ENCODE measurements at places on chromosomes 16 and 17.

- DNase-seq: no peak
These were observed 12.0 kb downstream of the MYL4 start for GRCh38 chr17:47221154-47221553.

GRCh38 chr17:34827008-34827407 lies 134.3 kb downstream of the CCT6B start:
- no peak for DNase-seq

DNA sequence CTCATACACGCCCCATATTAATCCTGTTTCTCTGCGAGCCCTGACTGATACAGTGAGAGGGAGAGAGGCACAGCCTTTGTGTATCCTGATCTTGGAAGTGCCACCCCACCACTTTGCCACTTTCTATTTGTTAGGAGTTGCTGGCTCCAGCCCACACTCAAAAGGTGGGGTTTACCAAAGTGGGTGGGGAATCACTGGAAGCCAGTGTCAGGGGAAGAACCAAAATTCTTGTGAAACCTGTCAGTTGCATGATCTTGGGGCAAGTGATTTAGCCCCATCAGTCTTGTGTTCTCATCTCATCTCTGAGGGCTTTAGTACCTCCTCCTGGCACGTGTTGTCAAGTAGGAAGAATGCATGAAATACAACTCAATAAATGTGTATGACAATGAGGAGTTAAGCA lies 119.5 kb downstream of the SOX9 start:
- no peak for DNase-seq

DNA sequence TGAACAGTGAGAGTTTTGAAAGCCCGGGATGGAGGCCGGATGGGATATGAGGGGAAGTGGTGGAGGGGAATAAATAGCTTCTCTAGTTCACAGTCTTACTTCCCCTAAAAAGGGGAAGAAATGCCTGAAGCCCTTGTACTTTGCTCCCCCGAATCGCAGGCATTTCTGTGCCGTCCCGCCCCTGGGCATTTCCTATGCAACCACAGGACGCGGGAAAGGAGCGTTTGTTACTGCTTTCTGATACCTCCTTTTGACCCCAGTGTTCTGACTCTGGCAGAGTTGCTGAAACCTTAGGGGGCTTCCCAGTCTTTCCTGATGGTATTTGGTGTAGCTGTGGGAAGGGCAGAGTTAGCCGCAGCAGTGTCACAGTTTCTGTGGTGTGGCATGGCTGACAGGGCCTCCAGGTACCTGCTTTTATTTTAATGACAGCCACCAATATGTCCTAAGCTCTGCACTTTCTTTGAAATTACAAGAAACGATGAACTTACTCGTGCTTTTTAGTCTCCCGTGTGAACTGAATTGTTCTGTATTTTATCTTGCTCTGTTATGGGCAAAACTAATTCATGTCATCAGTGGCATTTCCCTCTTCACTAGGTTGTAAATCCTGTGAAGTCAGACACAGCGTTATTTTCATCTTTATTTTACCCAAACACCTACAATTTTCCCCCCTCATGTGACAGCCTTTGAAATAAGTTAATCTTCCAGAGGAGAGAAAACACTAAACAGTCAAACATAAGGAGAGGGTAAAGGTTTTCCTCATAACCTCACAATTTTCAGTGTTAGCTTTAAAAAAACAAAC lies 27.1 kb downstream of the USP10 start:
- DNase-seq: no peak

- no peak for DNase-seq
These were observed 27.9 kb upstream of the NGFR start for GRCh38 chr17:49467175-49467574.

DNA sequence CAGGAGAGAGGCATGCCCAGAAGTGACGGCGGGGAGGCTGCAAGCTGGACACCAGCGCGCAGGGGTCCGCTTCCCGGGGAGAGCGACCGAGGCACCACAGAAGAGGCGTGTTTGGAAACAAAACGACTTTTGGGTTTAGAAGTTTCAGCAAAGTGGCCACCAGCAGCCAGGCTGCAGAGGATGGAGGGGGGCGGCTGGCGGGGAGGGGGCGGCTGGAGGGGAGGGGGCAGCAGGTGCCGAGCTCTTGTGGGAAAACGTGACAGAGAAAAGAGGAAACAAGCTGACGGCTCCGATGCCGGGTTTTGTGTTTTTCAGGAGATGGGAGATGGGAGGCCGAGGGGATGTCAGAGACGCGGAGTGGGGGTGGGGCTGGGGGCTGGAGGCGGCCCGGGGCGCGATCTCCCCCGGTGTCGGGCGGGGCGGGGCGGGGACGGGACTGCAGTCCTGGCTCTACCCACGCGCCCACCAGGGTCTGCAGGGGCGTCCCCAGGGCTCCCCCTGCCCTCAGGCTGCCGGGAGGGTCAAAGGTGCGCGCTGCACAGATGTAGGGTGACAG lies 32.1 kb upstream of the RPH3AL start:
- DNase-seq: no peak

DNA sequence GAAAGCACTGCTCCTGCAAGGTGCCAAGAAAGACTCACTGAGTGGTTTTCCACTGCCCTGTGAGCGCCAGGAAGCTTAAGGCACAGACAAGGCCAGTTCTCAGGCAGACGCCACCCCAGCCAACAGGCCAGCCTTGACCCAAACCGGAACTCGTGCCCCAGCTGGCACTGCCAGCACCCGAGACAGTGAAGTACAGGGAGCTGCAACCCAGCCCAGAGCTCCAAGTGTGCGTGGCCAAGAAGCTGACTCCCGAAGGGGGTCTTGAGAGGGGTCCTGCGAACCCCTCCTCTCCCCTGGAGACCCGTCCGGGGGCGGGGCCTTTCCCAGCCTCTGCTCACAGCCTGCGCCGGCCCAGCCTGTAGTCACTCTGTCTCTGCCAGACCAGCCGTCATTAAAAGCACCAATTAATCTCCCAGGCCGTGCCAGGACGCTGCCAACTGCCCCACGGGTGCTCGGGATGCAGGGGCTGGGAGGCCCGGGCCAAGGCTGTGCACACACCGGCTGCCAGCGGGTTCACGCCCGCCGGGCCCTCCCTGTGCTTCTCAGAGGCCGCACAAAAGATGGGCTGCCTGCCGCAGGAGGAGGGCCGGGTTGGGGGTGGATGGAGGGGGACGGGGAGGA lies 4.4 kb upstream of the SOX8 start:
- no peak for DNase-seq

DNA sequence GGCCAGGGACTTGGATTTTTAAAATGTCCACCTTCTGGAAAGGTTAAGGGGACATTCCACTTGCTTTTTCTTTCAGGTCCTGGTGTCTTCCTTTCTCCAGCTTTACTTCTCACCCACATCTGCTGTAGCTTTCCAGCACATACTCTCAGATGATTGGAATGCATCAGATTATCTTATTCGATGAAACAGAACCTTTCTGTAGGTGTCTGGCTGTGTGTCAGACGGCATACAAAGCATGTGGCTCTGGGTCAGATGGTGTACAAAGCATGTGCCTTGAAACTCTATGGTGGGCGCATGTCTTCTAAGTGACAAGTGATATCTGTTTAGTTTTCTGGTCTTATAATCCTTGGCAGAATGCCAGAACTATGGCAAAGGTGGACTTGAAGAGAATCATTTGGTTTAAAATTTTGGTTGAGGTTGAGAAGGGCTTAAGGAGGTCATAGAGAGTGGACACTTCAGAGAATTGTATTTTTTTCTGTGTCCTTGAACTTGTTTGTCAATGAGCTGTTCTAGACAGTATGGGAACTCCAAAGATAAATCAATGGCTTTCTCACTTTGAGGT lies 125.3 kb downstream of the FTO start:
- DNase-seq: no peak

DNA sequence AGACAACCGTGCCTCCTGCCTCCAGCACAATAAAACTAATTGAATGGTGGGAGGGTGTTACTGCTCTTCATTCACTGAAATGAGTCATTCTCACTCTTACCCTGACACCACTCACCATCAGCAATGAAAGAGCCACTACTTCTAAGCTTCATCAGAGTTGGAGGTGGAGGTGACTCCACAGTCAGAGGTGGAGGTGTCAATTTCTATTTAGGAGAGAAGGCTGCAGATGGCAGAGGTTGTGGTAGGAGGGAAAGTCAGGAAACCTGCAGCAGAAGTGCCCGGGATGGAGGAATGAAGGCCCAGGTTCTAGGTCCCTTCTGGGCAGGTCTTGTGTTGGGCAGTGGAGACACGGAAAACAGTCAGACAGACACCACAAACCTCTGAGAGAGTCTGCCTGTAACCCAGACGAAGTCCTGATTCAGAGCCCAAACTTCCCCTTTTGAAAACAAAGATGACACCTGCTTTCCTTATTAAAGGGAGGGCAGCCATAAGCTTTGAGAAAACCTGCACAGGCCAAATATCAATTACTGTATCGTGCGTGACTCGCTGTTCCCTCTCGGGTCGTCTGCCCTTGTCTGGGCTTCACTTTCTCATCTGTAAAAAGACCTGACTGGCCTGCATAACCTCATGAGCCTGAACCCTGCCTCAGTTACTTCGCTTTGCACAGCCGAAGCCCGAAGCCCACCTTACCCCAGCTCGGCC lies 668 bp downstream of the ATPAF2 start:
- DNase-seq: no peak

DNA sequence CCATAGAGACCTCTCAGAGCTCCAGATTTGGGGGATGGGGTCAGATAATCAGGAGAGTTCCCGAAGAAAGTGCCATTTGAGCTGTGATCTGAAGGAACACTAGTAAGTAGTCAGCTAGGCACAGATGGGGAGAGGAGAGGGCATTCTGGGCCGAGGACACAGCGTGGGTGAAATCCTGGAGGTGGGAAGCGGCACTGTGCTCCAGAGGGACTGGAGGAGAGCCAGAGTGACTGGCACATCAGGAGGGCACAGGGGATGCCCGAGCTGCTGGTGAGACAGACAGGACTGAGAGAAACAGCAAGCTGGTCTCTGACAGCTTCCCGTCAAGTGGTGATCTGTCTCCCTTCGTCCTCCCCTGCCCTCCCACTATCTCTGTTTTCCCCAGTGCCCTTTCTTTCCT lies 40.6 kb downstream of the KNOP1 start:
- no peak for DNase-seq

DNA sequence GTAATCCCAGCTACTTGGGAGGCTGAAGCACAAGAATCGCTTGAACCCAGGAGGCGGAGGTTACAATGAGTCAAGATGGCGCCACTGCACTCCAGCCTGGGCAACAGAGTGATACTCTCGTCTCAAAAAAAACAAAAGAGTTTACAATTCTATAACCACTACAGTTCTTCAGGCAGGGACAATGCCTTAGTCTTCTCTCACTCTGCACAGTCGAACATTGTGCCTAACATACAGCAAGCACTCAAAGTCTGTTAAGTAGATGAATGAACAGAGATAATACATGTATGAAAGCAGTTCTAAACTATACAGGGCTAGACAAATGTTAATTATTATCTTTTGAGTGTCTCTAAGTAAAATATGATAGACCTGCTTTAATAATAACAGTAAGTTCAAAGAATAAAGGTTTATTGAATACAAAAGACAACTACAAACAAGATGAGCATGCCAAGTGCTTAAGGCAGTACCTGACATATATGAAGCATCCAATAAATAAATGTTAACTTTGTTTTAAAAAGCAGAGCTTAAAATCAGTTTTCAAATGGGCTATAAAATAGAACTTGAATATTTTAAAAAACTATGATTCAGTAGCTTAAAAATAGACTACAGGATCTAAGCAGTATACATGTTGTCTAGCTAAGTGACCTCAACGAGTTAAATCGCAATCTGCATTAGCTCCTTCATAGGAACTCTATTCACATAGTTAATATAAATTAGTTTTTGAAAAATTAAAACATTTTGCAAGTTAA lies 19.3 kb downstream of the INTS2 start:
- DNase-seq: no peak

DNA sequence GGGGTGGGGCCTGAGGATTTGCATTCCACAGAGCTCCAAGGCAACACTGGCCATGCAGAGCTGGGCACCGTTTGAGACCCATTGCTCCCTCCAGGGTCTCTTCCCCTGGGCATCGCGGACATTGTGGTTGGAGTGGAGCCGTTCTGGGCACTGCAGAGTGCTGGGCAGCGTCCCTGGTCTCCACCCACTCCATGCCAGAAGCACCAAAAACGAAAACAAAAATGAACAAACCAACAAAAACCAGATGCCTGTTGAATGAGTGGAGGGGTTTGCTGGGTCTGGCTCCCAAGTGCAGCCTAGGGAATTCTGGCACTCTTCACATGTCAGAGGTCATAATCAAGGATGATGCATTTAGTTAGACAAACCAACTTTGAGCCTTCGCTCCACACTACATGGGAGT lies 17.9 kb downstream of the WNT9B start:
- DNase-seq: no peak

DNA sequence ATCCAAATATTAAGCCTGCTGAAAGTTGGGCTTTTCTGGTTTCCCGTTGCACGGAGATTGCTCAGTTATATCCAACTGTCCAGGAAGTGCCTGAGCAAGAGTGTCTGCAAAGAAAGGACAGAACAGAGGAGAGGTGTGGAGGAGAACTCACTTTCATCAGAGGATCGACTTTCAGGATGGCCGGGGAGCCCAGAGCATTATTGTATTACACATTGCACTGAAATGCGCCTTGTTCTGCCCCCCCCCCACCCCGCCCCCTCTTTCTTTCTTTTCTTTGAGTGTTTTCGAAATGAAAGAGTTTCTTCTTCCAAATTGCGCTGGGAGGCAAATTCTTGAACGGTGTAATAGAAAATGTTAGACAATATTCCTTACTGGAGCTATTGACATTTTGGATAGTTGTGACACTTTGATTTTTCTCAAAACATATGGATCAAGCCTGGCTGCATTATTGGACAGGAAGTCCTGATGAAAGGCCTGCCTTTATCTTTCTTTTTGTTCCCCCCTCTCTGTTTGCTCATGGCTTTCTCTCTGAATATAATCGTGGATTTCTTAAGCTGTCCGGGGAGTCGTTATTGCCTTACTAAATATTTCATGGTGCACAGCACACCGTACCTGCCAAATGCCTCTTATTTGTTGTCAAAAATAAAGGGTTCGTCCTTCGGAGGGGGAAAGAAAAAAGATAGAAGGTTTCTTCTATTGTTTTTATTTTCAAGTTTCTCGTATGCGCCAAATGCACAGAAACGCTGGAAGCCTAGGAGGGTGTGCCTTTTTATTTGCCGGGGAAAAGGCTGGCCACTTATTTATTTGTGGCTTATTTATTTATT lies 110.8 kb downstream of the IRX3 start:
- DNase-seq: no peak

All from hematopoietic multipotent progenitor cell treated with erythropoietin and hydrocortisone succinate and interleukin-3 and kit ligand, for 15 days (in vitro differentiated cells).